ENCODE measurements at places on chromosomes 2 and 18. TPM values are rescaled to one million over a fixed set of nuclear protein-coding genes. Genes with fewer than 3 reads are reported as not detected.

CHST9 gene
- not detected for total RNA-seq

LRRTM4 gene
- total RNA-seq: not detected

DSG2 gene
- 16.7 TPM for total RNA-seq

CREG2 gene
- total RNA-seq: 0.27 TPM

DNA sequence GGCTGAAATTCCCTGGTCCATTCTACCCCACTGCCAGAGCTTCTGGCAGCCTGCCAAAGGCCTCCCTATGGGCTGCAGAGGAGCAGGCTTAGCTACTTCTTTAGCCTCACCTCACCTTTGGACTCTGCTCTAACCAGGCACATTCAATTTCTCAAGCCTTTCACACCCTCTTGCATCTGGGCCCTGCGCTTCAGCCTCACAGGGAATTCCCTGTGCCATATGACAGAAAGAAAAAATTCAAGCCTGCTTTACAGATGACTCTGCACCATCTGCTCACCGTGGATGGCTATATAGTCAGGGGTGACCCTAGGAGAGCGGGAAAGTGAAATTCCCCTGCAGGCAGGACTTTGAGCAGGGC, 62.5 kb downstream of the REEP1 start:
- no peak for DNase-seq

ADRA2B gene
- total RNA-seq: under 0.01 TPM

IL37 gene
- total RNA-seq: not detected

DNA sequence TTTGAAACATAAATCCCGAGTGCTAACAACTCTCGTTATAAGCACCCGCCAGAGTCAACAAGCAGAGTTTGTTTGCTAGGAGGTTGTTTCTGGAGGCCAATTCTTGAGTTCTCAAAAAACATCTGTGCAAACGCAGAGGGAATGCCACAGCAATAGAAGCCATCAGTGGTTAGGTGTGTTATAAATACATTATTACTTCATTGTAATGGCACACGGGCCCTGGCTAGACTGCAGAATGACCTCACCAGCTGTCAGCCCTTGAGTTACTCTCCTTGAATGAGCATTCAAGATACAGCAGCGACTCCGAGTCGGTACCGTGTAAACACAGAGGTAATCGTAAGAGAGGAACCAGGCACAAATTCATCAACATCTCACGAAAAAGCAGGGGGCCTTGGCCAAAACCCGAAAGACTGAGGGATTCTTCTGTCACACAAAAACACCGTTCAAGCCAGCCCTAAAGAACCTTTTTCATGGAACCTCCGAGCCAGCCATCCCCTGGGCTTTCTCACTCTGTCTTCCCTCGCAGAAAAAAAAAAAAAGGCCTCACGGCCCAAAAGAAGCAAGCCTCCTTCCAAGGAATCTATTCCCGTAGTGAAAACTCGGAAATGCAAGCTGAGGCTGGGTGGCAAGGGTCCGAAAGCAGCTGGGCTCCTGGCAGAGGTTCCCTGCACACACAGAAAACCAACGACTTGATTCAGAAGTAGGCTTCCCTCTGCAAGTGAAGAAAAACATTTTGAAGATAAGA, 133.7 kb upstream of the MEIS1 start:
- no peak for DNase-seq

GKN2 gene
- not detected for total RNA-seq

MOCOS gene
- total RNA-seq: under 0.01 TPM

DNA sequence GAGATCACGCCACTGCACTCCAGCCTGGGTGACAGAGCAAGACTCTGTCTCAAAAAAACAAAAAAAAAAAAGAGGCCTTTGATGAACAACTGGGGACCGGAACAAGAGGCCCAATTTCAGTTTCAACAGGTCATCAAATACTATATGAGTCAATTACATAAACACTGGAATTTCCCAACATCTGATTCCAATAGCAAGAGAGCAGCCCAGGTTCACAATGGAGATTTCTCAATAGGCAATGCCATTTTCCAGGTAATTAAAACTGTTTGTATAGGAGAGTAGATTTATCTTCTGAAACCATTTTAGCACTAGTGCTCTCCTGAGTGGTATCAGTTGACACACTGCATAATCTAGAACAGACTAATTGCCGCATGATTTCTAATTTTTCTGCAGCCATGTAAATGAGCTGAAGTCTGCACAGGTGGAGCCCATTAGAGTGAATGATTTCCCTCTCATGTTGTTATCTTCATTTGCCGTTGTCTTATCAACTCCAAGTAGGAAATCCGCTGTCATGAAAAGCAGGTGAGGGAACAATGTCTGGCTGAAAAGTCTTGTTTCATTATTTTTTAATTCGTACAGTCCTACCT, 264.1 kb upstream of the MEIS1 start:
- DNase-seq: no peak

Data from hematopoietic multipotent progenitor cell (in vitro differentiated cells).